ENCODE measurements at places on chromosomes 5 and 9. TPM values are rescaled to one million over a fixed set of nuclear protein-coding genes. Genes with fewer than 3 reads are reported as not detected.

- no peak for DNase-seq
These were observed 1.8 kb downstream of the UBAP2 start for GRCh38 chr9:34046784-34047379.

DNA sequence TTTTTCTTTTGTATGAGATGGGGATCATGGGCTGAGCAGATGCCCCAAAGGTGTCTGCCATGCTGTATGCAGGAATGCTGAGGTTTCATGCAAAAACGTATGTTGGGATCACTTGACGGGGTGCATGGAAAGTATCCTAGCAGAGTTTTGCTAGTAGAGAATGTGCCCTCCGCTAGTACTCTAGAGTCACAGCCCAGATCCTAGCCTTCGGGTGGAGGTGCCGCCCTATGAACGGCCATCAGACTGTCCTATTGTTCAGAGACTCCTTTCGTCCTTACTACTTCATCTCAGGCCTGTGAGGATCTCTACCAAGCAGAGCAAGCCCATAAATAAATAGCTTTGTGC lies 69.6 kb upstream of the SPATA31E1 start:
- DNase-seq, result no peak

- no peak for DNase-seq
These were observed 84.9 kb downstream of the KLHL3 start for GRCh38 chr5:137651022-137651421.

SLC6A19 gene
- 1.3 TPM for total RNA-seq

- no peak for DNase-seq
These were observed 46.4 kb upstream of the CTNNA1 start for GRCh38 chr5:138706655-138707480.

DNAI1 gene
- 2.1 TPM for total RNA-seq
